ENCODE measurements at places on chromosomes 16 and 17.

DNA sequence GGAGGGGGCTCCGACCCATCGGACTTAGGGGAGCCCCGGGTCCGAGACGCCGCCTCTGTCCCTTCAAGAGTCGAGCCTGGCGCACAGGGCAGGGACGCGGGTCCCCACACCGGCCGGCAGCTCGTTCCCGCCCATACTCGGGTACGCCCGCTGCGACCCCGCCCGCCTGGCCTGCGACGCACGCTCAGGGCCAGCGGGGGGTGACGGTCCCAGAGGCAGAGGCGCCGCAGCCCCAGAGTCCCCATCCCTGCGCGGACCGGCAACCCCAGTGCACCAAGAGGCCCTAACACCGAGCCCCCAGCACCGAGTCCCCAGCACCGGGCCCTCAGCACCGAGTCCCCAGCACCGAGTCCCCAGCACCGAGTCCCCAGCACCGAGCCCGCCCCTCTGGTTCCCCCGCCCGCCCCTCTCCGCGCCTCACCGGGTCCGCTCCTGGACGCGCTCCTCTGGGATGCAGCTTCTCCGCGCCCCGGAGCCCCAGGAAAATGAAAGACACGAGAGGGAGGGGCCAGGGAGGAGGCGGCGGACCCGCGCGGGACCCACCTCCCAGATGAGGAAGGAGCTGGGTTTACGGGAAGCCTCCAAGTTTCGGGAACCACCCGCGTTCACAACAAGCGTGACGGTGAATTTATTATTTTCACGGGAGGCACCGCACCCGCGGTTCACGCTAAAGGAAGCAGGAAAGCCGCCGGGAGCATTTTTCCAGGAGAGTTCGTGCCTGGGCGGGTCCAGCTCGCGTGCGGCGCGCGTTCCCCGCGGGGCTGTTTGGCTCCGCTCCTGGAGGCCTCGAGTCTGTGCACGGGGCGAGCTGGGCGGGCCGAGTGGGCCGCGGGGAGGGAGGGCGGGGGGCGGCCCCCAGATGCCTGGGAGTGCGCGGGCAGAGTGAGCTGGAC is at the start of gene SECTM1:
SECTM1 (minus strand) TSS at position 488 of the 893 bp plus-strand sequence. CDS start 6,526 bp downstream, outside the sequence.
- no peak for DNase-seq

DNA sequence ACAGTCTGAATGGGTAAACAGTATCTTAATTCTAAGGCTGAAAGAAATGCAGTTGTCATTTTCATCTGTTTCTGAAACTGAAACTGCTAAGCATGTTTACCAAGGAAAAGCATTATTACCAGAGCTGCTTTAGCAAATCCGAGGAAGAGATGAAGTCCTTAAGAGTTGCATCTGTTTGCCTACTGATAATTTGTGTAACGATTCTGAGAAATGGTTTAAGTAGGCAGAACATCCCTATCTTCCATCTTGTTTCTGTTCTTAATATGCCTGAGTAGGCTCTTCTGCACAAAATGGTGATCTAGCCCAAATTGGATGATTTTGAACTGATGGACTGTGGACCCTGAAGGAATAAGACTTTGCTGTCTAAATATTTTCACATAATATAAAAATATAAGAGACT is 34.9 kb downstream of the NUP93 start:
- no peak for DNase-seq

GRCh38 chr17:40022961-40023541 is 7.8 kb downstream of the CSF3 start:
- DNase-seq = no peak

- no peak for DNase-seq
Measured at GRCh38 chr17:45437465-45438283, 5.0 kb upstream of the ARHGAP27 start.

DNA sequence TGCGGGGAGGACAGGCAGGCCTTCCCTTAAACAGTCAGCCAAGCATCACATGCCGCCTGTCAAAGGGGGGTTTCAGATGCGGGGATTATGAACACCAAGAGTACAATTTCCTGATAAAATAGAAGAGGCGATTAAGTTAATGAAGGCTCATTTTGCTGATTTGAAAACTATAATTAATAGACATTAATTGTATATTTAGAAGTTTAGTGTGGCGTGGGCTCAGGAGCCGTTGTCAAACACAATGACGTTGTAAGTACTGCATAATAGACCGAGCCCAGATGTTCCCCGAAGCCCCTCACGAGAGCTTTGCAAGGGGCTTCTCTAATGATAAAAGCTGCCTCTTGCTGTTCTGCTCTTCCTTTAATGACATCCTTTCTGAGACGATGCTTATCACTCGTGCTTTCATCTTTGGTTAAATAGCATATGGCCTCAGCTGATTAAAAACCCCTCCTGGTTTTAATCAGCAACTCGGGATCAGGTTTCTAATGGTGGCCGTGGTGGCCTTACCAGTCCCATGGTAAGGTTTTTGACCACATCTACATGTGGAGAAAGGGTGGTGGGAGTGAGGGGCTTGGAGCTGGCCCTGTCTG is 28.2 kb downstream of the SNX20 start:
- DNase-seq = no peak

DNA sequence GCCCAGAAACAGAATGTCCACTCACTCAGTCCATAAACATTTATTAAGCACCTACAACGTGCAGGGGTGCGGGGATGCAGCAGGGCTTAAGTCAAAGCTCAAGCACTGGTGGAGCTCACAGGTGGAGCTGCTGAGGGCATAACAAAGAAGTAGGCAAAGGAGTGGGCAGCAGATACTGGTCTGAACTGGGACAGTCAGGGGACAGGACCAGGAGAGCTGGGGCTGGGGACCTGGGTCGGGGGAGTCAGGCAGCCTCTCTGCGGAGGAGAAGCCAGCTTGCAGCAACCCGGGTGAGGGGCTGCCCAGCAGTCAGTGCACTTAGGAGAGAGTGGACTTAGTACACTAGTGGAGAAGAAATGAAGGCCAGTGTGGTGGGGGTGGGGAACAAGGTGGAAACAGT is 10.0 kb upstream of the TNFRSF13B start:
- DNase-seq = no peak

DNA sequence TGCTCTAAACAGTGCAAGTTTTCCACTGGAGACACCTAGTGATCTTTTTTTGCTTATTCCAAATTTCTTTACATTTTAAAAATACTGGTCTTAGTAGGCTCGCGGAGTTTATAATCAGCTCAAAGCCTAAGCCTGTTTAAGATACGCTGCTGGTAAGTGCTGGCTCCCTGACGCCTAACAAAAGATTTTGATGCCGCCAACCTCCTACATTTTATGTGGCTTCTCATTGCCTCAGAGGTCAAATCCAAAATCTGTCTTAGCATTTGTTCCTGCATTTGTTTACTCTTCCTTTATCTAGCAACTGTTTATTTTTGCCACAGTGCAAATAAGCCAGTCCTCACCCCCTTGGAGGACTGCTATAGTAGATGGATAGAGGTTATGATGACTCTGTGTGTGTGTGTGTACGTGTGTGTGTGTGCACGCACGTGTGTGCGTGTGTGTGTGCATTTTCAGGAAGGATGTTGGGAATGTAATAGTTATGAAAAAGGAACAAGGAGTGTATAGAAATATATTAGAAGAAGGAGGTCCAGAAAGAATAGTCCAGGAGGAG is 24.8 kb downstream of the HS3ST3B1 start:
- DNase-seq = no peak

DNA sequence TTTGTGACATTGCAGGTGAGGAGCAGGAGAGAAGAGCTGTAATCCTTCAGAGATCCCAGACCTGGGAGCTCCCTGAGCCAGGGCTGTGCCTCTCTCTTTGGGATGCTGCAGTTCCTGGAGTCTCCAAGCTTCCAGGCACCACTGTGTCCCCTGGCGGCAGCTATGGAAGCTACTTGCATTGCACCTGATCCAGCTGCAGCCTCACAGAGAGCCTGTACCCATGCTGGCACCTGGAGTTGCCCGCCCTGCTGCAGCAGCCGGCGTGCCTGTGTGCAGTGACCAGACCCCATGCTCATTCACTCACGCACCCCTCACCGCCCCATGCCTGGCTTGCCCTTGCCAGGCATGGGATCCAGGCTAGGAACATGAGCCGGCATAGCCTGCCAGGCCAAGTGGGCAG is 51.8 kb upstream of the MED9 start:
- DNase-seq = no peak

- no peak for DNase-seq
Measured at GRCh38 chr16:3798838-3799237, 81.5 kb upstream of the TRAP1 start.

GRCh38 chr16:79213214-79213613 is 387.3 kb downstream of the MAF start:
- DNase-seq = no peak

DNA sequence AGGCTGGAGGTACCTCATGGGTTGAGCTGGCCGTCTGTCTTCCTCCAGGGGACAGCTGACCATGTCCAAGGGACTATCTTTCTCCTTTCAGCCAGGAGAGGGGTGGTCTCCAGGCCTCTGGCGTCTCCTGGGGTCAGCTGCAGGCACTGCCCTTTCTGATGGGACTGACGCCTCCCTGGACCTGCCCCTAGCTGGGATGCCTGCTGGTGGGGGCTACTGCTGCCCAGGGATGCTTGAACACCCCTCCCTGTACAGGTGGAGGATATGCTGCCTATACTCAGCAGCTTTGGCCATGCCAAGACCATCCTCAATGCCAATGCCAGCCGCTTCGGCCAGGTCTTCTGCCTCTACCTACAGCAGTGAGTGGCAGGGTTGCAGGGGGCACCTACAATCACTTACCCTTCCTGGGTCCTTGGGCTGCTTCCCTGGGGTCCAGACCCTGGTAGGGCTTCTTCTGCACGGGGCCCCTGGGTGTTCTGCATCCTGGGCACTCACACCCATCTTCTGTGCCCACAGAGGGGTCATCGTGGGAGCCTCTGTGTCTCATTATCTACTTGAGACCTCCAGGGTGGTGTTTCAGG is 4.2 kb downstream of the MYO15B start:
- no peak for DNase-seq

DNA sequence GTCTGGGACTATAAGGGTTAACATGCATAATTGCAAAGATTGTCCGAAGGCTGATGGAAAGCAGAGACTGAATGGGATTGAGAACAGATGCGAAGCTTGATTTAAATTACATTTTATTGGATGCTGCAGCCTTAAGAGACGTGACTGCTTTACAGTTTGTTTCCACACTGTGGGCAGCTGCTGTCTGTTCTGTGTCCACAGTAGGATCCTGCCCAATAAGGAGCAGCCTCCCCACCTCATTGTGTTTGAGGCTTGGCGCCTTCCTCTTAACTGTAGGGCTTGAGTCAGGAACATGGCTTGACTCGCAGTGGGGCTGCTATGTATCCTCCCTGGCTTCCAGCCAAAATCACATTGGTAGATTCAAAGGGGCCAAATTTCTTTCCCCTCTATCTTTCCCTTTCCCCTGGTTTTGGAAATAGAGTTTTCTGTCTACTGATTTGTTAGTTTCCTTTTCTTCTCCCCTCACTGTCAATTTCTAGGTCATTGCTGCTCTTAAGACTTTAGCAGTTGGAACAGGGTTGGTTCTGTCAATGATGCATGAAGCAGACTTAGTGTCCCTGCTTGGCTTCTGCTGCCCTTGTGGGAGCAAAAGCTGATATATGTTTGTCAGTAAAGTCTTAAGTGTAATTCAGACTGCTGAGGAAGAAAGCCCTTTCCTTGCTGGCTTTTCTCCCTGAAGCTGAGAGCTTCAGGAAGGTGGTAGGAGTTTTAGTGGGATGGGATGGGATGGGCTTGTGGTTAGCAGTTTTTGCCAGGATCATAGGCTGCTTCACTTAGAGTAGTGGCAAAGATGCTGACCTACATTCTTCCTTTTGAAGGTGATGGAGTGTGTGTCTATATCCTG is 5.0 kb upstream of the RARA start:
- DNase-seq = no peak

DNA sequence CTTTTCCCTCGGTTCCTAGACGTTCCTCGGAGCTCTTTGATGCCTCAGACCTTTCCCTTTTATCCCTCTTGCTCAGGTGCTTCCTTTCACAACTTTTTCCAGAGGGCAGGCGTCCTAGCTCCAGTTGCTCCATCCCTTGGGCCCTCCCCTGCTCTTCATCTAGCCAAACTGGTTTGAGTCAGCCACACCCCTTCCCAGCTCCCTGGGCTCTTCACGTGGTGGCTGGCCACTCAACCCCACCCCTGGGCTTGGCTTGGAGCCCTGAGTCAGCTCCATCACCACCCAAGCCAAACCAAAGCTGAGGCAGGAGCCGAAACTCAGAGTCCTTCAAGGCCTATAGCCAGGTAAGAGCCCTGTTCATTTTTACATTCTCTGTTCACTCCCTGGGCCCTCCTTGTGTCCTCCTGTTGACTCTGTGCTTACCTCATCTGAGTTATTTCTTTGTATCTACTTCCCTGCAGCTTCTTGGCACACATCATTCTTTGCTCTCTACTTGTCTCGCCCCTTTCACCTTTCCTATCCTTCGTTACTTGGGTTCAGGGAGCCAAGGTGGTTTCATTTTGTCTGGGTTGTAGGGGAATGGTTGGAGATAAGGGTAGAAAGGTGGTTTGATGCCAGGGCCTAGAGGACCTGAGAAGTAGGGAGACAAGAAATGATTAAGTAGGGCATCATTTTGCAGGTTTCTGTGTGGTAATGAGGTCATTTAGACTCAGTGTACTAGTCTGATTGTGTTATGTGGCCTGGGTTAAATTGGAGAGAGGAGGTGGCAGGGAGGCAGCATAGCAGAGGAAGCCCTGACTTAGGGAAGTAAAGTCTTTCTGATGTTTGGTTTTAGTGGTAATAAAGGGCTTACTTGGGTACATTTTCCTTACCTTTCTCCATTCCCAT is 7.6 kb upstream of the PHKG2 start:
- DNase-seq = no peak

GRCh38 chr17:61005358-61005757 is 327.7 kb downstream of the BCAS3 start:
- DNase-seq = no peak

GRCh38 chr17:46154151-46154816 is 38.9 kb downstream of the KANSL1 start:
- no peak for DNase-seq

- no peak for DNase-seq
Measured at GRCh38 chr16:86338403-86339115, 171.8 kb upstream of the FOXF1 start.

GRCh38 chr16:777826-778225 is 10.4 kb downstream of the RPUSD1 start:
- DNase-seq = no peak

GRCh38 chr16:78552716-78553115 is 453.3 kb downstream of the WWOX start:
- DNase-seq = no peak

DNA sequence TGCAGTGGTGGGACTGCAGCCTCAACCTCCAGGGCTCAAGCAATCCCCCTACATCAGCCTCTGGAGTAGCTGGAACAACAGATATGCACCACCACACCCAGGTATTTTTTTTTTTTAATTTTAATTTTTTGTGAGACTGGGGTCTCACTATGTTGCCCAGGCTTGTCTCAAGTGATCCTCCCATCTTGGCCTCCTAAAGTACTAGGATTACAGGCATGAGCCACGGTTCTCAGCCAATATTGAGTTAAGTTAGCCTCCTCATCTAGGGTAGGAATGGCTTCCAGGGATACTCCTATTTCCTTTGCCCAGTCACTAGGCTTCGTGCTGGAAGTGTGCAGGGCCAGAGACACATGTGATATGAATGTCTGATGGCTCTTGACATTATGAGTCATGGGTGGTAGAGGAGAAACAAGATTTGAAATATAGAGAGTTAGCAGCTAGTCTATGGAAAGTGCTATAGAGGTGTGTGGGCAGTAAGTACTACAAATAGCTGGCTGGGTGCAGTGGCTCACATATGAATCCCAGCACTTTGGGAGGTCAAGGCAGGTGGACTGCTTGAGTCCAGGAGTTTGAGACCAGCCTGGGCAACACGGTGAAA is 8.0 kb upstream of the HES7 start:
- no peak for DNase-seq

GRCh38 chr16:89455178-89455577 is 35.2 kb downstream of the ANKRD11 start:
- DNase-seq = no peak

GRCh38 chr16:583470-583814 is 6.4 kb upstream of the RAB40C start:
- no peak for DNase-seq

- no peak for DNase-seq
Measured at GRCh38 chr17:7440834-7441195, 1.5 kb downstream of the FGF11 start.

Measured in stimulated activated CD4-positive, alpha-beta T cell treated with anti-CD3 and anti-CD28 coated beads, TNF-alpha, amount 100 ng/mL, for 1 hour (primary cell).